GM18507 (cell line): ENCODE measurements at places on chromosomes 4 and X.

- DNase-seq = no peak
These were observed 7.5 kb downstream of the STOX2 start for GRCh38 chr4:183912585-183912984.

- DNase-seq = peak; percentile 54
These were observed 6.2 kb downstream of the TXK start for GRCh38 chr4:48127682-48128404.

DNA sequence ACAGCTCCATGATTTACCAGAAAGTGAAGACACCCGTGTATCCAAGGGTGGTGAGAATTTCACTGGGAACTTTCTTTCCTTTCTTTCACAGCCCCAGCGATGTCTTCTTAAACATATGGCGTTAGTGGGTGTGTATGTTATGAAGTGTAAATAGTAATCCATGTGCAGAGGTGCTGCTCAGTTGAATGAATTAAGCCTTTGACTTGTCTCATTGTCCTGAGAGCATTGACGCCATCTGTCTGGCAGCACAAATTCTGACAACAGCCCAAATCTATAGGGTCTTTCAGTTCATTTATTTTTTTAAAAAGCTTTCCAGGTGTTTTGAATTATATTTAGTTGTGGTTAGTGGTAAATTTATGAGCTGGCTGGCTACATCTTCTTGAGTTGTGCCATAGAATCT, 69.4 kb downstream of the CLCN5 start:
- DNase-seq = no peak

- DNase-seq = peak; percentile 33
These were observed 71.3 kb upstream of the SPRY1 start for GRCh38 chr4:123325241-123325681.

DNA sequence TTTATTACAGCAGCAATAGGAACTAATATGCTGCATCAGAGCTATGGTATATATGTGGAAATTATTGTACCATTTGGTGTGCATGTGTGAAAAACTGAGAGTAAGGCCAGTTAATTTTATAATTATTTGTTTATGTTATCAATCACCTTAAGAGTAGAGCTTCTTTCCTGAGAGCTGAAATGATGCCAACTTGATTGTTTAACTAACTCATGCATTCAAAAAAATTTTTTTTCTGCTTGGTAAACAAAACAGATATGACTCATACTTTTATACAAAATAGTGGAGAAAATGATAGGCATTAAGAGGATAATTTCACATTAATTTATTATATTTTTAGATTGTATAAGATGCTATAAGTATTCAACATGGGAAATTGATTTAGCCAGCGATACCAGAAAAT, 622.7 kb downstream of the RAPGEF2 start:
- DNase-seq = no peak

DNA sequence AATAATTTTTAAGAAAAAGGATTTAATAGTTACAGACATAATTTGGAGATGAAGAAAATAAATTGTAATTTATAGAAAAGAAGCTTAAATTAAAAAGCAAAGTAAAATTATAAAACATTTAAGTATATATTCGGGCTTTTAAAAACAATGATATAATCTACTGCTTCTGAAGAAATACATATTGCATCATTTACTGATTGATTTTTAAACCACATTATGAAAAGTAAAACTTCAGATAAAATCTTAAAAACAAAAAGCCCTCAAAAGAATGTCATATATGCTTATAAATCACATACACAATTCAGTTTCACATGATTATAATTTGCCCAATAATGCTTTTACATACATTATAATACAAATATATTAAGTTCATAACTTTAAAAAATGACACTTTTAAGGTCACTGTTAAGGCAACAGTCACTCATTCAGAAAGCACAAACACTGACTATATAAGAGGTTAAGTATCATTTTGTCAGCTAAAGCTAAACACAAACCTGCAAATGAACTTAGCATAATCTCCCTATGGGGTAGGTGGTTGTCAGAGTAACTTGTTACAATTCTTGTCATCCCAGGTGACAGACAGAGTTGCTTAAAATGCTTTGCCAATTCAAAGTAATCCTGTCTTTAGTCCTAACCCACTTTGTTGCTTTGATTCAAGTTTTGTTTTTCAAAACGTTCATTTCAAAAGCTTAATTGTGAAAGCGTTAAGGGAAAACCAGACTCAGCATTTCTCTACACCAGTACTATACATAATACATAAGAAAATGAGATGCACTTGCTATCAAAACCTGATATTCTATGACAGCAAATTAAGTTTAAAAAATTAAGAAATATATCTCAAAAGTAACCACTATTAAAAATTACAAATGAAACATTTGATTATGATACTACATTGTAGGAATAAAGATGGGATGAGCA, 90.6 kb upstream of the MAB21L2 start:
- no peak for DNase-seq

DNA sequence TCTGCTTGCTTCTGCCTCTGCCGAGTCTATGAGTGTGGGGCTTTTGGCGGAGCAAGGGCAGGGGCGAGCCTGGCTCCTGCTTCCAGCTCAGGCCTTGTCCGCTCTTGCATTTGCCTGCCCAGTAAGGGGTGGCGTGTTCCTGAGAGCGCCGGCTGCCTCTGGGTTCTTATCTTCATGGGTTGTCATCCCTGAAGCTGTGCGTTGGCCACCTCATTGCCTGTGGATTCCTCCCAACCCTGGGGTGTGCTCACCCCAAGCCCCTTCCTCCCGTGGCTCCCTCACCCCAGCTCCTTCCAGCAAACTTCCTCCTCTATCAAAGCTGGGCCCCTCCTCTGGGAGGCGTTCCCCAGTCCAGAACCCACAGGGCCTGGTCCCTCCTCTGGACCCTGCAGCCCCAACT, 17.5 kb downstream of the SH3BP2 start:
- DNase-seq = no peak

GRCh38 chr4:48862661-48863060, 31.8 kb downstream of the OCIAD1 start:
- no peak for DNase-seq

DNA sequence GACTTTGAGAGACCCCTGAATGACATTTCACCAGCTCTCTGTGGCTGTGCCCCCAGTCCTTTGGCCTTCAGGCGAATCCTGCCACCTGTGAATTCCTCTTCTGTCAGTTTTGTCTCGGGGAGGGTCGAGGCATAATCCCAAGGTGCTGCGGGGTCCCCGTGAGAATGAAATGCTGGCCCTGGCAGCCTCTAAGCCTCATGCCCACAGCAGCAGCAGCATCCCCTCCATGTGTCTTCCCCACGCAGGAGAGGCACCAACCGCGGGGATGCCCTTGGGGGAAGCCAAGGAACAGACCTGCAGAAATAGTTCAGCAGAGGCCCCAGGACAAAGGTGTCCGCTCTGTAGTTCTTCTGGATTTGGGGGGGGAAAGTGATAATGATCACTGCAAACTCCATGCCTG, 104.8 kb downstream of the PHKA2 start:
- DNase-seq = no peak
